ENCODE measurements at places on chromosomes 6 and 20. TPM values are rescaled to one million over a fixed set of nuclear protein-coding genes. Genes with fewer than 3 reads are reported as not detected.

Gene HLA-DQB1
- not detected for total RNA-seq

Gene PAX1
- total RNA-seq = not detected

Gene SLCO4A1
- total RNA-seq = 13.3 TPM

DNA sequence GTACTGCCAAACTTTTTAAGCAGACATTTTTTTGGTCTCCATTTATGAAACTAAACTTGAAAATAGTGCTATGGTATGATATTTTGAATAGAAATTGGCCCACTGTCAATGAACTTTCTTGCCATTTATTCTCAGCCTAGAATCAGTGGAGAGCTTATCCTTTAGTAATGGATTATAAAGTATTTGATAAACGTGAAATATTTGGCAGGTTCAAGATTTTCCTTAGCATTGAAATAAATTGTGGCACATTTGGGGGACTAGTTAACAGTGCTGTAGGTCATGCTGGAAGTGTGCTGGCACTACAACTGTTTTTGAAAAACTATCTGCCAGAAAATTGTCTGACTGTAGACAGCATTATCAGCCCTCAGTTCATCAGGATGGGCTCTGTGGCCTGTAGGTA lies 2.1 kb downstream of the PRSS35 start:
- H3K27me3 ChIP-seq = no peaks in the 10 kb centered on the region
- no peak for DNase-seq

DNA sequence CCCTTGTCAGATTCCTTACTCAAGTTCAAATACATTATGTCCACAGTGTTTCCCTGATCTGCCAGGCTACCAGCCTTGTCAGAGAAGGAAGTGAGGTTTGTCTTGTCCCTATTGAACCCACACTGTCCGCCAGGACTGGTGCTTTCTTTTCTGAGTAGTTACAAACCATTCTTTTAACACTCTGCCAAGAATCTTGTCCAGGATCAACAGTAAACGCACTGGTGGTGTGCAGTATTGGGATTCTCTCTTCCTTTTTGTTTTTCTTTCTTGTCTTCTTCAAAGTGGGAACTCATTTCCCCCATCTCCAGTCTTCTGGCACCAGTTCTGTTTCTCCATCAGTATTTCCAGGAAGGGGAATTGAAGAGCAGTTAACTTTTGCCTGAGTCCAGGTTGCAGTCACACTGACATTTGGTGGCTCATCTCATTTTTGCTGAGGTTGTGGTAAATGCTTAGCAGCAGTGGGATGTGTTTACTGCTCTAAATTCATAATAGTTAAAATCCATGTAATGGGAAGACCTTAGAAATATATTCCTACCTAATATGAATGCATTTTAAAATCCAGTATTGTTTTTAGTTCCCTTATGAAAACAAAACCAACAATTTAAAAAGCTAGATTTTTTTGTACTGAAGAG lies 295.3 kb downstream of the PRL start:
- H3K27me3 ChIP-seq = no peaks in the 10 kb centered on the region
- H3K4me1 ChIP-seq = peaks cover 29% of the 10 kb centered on the region
- H3K27ac ChIP-seq = no peak overlapping the region
- no peaks in the 10 kb centered on the region for H3K36me3 ChIP-seq
- no peak overlapping the region for H3K4me3 ChIP-seq

DNA sequence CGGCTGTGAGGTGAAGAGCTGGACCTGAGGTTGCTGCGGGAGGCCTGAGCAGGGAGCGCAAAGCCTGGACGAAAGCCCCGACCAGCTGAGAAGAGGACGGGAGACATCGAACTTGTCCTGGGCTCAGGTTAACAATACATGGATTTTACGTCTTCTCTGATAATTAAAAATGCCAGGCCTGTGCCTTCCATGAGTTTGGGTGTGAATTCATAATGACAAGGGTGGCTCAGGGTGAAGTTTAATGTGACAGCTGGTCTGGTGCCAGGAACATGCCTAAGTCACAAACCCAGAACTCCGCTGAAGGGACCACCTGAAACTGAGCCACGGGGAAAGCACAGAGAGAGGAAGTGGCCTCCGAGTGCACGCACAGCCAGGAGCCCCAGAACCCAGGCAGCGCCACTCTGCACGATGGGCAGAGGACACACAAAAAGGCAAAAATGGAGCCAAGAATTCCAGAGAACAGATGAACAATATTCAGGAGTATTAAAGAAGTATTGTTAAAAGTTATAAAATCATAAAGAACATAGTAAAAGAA lies 150.1 kb upstream of the RPS6KA2 start:
- no peak overlapping the region for H3K27ac ChIP-seq
- DNase-seq = no peak
- H3K27me3 ChIP-seq = no peaks in the 10 kb centered on the region
- H3K4me3 ChIP-seq = no peak overlapping the region
- H3K4me1 ChIP-seq = no peaks in the 10 kb centered on the region
- H3K36me3 ChIP-seq = no peaks in the 10 kb centered on the region

GRCh38 chr20:58980711-58981627 lies at the start of gene NELFCD:
TSS of gene NELFCD (plus strand) at chr20:58981256. CDS start at chr20:58981310, 54 bp downstream.
- no peaks in the 10 kb centered on the region for H3K27me3 ChIP-seq
- peak; percentile 84 for DNase-seq
- peaks cover 11% of the 10 kb centered on the region for H3K4me1 ChIP-seq
- H3K27ac ChIP-seq = peak within 1 kb of the TSS; percentile 75
- peaks cover 17% of the 10 kb centered on the region for H3K36me3 ChIP-seq

GRCh38 chr20:31695849-31696804 lies 26.5 kb downstream of the BCL2L1 start:
- H3K4me1 ChIP-seq = peaks cover 54% of the 10 kb centered on the region
- H3K4me3 ChIP-seq = no peak overlapping the region
- H3K27me3 ChIP-seq = no peaks in the 10 kb centered on the region
- peaks cover 79% of the 10 kb centered on the region for H3K36me3 ChIP-seq

GRCh38 chr20:62320581-62321354 lies 18.0 kb downstream of the ADRM1 start:
- DNase-seq = no peak
- H3K27ac ChIP-seq = no peak overlapping the region
- H3K4me3 ChIP-seq = no peak overlapping the region
- H3K4me1 ChIP-seq = no peaks in the 10 kb centered on the region
- no peaks in the 10 kb centered on the region for H3K27me3 ChIP-seq

GRCh38 chr6:126341126-126341525 lies 1.2 kb downstream of the CENPW start:
- H3K27ac ChIP-seq = no peak overlapping the region
- peak overlapping the region; percentile 55 for H3K4me3 ChIP-seq
- no peak for DNase-seq
- peaks cover 9% of the 10 kb centered on the region for H3K4me1 ChIP-seq
- H3K36me3 ChIP-seq = peaks cover 9% of the 10 kb centered on the region
- H3K27me3 ChIP-seq = no peaks in the 10 kb centered on the region

DNA sequence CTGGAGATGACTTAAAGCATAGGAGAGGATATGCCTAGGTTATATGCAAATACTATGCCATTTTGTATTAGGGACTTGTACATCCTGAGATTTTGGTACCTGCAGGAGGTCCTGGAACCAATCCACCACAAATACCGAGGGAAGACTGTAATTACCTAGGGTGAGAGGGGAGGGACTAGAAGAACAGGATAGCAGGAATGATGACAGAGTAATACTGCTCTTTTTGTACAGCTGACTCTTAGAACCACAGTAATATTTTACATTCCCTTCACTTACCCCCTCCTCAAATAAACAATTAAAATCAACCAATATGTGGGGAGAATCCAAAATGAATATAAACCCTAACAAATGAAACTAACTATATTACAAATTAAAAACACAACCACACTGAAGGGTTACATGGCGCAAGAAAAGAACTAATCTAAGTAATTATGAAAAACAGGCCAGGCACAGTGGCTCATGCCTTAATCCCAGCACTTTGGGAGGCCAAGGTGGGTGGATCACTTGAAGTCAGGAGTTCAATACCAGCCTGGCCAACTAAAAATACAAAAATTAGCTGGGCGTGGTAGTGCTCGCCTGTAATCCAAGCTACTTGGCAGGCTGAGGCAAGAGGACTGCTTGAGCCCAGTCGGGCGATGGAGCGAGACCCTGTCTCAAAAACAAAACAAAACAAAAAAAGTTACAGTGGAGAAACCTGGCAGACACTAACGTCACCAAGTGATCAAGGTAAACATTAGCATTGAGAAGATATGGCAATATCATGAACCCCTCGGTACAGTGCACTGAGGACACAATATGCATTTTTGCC lies 37.1 kb downstream of the MAP1LC3A start:
- H3K4me3 ChIP-seq = no peak overlapping the region
- H3K4me1 ChIP-seq = no peaks in the 10 kb centered on the region
- H3K27ac ChIP-seq = no peak overlapping the region
- H3K27me3 ChIP-seq = no peaks in the 10 kb centered on the region
- no peaks in the 10 kb centered on the region for H3K36me3 ChIP-seq

DNA sequence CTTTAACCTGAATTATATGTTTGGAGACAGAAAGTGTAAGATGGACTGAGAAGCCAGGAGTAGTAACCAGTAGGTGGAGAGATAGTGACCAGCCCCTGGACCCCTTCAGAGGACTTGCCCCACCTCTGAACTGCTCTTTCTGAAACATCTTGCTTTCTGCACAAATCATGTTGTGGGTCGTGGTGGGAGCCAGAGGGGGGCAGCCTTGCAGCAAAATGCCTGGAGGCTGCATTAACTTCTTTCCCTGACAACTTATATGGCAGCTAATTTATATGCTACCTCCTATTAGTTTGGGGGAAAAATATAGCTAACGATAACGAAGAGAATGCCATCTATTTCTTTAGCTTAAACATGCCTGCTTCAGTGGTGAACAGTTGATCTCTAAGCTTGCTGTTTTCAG lies 859.8 kb downstream of the MAFB start:
- H3K4me1 ChIP-seq = no peaks in the 10 kb centered on the region
- H3K27ac ChIP-seq = no peak overlapping the region
- H3K36me3 ChIP-seq = no peaks in the 10 kb centered on the region
- no peak overlapping the region for H3K4me3 ChIP-seq
- no peak for DNase-seq
- H3K27me3 ChIP-seq = no peaks in the 10 kb centered on the region

DNA sequence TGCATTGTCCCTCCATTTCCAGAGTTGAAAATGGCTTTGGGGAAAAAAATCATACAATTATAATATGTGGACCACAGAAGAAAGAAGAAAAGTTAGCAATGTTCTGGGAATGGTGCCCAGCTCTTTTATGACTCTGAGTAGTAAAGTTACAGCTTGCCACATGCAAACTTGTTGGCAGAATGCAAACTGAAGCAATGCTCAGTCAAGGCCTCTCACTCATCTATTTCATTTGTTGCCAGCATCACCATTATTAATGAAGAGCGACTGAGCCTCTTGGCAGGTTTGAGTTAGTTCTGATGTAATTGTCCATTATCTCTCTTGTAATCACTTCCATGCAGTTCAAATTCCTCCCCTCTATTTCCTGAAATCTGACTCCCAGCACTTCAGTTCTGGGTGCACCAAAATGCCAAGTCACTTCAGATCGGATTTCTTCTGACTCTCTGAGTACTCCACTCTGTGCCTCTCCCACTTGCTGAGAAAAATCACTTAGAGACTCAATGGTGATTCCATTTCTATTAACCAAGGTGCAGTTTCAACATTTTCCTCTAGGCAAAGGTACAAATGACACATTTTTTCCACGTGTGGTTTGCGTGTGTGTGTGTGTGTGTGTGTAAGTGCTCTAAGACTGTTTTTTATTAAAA lies 154.4 kb upstream of the STMND1 start:
- DNase-seq = no peak
- H3K4me1 ChIP-seq = peaks cover 26% of the 10 kb centered on the region
- no peak overlapping the region for H3K4me3 ChIP-seq
- H3K27ac ChIP-seq = peak overlapping the region; percentile 11

DNA sequence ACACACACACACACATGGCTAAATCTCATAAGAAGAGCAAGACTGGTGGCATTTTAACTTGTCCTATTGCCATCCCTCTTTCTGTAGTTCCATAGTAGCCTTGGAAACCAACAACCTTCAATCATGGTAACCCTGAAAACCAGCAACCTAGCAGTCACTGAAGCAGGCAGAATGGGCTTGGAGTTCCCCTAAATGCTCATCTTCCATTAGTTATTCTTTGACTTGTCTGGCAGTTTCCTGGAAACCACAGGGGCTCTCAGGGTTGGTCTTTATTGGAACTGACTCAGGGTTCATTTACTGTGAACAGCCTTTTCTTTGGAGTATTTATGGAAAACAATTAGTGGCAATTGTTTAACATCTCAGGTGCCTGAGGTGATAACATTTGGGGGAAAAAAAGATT lies 19.4 kb upstream of the BRPF3 start:
- H3K4me1 ChIP-seq = no peaks in the 10 kb centered on the region
- no peak for DNase-seq
- H3K27ac ChIP-seq = no peak overlapping the region
- H3K4me3 ChIP-seq = no peak overlapping the region
- H3K27me3 ChIP-seq = peaks cover 4% of the 10 kb centered on the region
- no peaks in the 10 kb centered on the region for H3K36me3 ChIP-seq

GRCh38 chr6:136069119-136069518 lies 181.0 kb downstream of the MTFR2 start:
- H3K4me3 ChIP-seq = no peak overlapping the region
- H3K27ac ChIP-seq = no peak overlapping the region
- no peak for DNase-seq

GRCh38 chr6:143961066-143961465 lies 47.0 kb downstream of the PLAGL1 start:
- peaks cover 49% of the 10 kb centered on the region for H3K4me1 ChIP-seq
- H3K27me3 ChIP-seq = peaks cover 10% of the 10 kb centered on the region
- no peak overlapping the region for H3K4me3 ChIP-seq
- DNase-seq = no peak
- no peaks in the 10 kb centered on the region for H3K36me3 ChIP-seq
- H3K27ac ChIP-seq = no peak overlapping the region

DNA sequence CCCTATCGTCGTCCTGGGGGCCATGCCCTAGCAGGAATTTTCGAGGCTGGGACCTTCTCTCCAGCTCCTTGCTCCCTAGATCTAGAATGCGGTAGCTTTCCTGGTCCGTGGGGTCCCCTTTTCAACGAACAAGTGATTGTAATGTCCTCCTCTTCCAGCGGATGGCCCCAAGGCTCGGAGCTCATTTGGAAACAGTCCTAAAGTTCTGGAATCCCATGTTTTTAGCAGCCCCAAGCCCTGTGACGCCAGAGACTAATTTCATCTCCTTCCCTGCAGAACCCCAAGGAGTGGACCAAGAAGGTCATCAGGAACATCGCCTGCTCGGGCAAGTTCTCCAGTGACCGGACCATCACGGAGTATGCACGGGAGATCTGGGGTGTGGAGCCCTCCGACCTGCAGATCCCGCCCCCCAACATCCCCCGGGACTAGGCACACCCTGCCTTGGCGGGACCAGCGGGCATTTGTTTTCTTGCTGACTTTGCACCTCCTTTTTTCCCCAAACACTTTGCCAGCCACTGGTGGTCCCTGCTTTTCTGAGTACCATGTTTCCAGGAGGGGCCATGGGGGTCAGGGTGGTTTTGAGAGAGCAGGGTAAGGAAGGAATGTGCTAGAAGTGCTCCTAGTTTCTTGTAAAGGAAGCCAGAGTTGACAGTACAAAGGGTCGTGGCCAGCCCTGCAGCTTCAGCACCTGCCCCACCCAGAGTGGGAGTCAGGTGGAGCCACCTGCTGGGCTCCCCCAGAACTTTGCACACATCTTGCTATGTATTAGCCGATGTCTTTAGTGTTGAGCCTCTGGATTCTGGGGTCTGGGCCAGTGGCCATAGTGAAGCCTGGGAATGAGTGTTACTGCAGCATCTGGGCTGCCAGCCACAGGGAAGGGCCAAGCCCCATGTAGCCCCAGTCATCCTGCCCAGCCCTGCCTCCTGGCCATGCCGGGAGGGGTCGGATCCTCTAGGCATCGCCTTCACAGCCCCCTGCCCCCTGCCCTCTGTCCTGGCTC lies 48.5 kb downstream of the PYGB start:
- H3K4me1 ChIP-seq = peaks cover 23% of the 10 kb centered on the region
- H3K36me3 ChIP-seq = peaks cover 83% of the 10 kb centered on the region
- H3K27ac ChIP-seq = no peak overlapping the region
- H3K4me3 ChIP-seq = no peak overlapping the region
